ENCODE measurements at places on chromosomes 6 and 20.

- DNase-seq = no peak
Measured at GRCh38 chr20:51183451-51183850, 160.5 kb upstream of the KCNG1 start.

DNA sequence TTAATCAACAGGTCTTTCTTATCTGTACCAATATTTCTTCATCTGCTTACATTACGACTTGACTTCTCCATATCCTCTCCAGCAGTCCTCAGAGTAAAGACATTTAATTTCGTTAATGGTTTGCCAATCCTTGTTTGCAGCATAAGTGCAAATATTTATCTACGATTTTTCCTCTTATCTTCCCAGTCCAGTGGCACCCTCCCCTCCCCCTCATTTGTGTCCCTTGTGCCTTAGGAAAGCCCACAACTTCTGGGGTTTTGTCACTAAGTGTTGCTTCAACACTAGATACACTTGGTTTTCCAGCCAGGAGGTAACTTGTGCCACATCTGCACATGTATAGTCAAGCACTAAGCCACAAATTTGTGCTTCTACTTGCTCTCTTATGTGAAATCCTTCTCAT is 327.2 kb downstream of the CBLN4 start:
- no peak for DNase-seq

DNA sequence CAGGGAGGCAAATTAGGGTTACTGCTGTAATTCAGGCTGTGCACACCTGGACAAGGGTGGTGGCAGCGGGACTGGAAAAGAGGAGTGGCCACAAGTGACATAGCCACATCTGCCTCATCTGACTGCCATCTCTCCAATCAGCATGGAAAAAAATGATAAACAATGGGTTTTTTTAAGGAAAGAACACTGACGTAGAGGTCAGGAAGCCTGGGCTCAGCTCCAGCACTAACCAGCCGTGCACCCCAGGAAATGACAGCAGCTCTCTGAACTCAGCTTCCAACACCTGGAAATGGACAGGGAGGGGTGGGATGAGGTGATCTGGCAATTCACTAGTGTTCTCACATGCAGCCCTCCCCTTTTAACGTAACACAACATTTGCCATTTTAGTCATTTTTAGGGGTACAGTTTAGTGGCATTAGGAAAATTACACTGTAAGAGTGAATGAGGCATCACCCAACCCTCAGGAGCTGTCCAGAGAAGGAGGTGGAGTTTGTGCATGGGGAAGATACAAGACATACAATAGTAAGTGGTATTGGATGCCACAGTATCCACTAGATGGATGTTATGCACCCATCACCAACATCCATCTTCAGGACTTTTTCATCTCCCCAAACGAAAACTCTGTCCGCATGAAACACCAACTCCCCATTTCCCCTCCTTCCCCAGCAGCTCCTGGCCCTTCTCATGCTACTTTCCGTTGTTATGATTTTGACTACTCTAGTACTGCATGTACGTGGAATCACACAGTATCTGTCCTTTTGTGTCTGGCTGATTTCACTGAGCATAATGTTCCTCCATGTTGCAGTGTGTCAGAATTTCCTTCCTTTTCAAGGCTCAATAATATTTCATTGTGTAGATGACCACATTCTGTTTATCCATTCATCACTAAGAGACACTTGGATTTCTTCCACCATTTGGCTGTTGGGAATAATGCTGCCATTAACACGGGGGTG is 215.5 kb upstream of the ECI2 start:
- no peak for DNase-seq

DNA sequence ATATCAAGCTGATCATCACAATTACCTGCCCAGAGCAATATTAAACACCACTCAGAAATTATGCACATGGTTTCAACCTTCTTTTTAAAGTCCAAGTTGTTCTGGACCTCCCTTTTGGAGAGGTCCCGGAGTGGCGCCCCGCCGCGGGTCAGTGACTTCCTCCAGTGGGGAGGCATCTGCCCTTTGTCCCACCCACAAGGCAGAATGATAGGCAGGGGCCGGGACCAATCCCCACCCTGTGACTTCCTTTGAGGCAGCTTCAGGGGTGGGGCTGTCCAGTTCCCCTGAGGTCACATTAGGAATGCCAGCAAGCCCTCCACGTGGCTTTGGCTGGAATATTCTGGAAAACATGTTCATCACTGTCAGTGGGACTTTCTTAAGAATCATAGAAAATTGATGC is 207.0 kb downstream of the ANKRD60 start:
- peak; percentile 15 for DNase-seq

- no peak for DNase-seq
Measured at GRCh38 chr20:53723621-53724020, 130.0 kb upstream of the ZNF217 start.

GRCh38 chr6:43708860-43709653 is 21.5 kb upstream of the MRPS18A start:
- no peak for DNase-seq

DNA sequence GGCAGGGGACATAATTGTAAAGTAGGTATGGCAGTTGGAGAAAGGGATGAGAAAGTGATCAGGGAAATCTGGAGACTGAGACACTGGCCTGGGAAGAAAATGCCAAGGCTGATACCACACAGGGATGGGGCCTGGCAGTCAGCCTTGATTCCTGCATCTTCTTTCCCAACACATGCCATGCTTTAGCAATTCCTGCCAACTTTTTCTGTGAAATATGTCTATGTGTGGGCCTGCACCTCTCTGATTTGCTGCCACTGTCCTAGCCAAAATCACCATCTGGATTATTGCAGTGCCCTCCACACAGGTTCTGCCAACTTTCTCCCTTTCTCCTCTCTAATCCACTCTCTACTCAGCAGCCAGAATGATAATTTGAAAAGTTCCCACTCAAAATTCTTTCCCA is 759.8 kb upstream of the CITED2 start:
- no peak for DNase-seq

DNA sequence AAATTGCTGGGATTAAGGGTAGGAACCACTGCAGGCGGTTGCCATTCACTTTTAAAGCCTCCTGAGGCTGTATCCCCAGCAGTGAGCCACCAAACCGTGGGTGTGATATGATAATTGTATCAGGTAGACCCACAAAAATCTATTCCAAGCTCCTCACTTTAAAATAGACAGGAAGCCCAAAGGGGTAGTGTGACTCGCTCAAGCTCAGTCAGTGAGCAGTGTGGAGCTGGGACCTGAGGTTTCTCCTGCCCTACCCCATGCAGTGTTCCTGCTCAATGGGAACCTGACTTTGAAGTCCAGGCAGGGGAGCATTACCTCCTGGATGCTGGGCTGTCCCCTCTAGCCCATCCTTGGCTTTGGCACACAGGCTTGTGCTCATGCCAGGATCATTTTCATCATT is 14.9 kb upstream of the MAPRE1 start:
- no peak for DNase-seq

DNA sequence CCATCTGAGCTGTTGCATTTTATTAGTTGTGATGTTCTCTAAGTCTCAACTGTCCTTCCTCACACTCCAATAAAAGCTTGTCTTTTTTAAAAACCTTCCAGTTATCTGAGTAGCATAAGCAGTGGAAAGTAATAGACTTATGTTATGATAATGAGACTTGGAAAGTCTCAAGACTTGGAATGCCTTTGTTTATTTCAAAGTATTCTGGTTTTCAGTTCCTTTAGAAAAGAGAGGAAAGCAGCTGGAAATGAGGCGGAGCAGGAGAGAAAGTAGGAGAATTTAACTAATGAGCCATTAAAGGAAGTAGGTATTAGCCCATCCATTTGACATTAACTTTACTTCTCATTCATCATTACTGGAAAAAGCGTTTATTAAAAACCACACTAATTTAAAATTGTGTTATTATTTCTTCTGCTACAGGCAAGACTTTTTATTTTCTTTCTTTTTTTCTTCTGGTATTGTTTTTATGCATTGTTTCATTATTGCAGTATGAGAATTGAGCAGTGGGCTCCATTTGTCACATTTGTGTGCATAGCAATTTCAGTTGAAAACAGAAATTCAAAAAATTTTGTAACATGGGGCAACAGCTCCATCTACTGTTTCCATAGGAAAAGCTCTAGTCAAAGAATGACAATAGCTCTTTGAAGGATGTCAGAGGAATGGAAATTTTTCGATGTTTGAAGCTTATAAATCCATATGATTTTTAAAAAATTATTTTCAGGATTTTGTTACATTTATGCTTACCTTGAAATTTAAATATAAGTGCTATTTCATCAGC is 194.8 kb downstream of the COL9A1 start:
- DNase-seq = peak; percentile 57

GRCh38 chr6:122719176-122719575 is 60.3 kb upstream of the FABP7 start:
- DNase-seq = no peak

DNA sequence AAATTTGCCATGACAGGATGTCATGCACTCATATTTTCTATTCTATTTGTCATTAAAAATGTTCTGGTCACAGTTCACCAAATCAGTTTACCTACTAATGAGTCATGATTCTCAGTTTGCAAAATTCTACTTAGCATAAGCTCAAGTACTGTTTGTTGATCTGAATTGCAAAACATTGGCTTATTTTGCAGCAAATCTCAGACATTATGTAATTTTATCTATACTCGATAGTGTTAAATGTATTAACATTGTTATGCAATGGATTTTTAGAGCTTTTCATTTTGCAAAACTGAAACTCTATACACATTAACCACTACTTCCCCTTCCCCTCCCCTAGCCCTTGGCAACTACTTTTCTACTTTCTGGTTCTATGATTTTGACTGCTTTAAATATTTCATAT is 213.8 kb upstream of the ZFP64 start:
- DNase-seq = peak; percentile 39

- no peak for DNase-seq
Measured at GRCh38 chr20:25259358-25259757, 11.5 kb downstream of the PYGB start.

GRCh38 chr20:1323830-1324597 is 4.9 kb downstream of the SDCBP2 start:
- no peak for DNase-seq

DNA sequence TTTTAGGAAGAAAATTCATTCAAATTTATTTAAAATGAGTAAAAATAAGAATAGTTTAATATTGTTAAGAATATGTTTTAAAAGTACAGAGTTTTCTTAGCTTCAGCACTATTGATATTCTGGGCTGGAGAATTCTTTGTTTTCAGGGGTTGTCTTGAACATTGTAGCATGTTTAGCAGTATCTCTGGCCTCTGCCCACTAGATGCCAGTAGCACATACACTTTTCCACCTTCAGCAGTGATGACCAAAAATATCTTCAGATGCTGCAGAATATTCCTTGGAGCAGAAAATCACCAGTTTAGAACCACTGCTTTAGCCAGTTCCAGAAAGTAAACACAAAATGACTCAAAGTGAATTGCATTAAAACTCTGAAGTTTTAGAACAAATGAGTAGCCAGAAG is 19.4 kb upstream of the SDHAF4 start:
- DNase-seq = peak; percentile 14

DNA sequence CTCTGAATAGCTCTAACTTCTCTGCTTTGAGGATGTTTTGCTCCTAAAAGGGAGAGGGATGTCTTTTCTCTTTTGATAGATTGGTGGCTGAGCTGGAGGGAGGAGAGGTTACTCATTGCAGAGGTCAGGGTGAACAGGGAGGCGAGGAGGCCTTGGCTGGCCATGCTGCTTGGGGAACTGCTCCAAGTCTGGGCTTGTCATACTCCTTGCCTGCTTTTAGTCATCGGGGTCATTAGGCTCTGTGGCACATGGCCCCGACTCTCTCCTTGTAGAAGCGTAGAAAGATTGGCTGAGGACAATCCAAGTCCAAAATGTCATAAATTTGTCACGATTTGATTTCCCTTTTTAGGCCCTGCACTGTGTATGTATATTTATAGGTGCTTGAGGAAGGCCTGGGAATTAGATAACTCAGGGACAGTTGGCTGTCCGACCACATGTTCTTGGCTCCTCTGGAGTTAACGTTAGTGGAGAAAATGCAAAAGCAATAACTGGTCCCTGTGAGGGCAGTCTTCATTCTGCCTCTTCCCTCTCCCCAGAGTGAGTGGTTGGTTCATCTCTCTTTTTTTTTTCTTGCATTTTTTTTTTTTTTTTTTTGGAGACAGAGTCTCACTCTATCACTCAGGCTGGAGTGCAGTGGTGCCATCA is 160.1 kb downstream of the SCP2D1 start:
- no peak for DNase-seq

DNA sequence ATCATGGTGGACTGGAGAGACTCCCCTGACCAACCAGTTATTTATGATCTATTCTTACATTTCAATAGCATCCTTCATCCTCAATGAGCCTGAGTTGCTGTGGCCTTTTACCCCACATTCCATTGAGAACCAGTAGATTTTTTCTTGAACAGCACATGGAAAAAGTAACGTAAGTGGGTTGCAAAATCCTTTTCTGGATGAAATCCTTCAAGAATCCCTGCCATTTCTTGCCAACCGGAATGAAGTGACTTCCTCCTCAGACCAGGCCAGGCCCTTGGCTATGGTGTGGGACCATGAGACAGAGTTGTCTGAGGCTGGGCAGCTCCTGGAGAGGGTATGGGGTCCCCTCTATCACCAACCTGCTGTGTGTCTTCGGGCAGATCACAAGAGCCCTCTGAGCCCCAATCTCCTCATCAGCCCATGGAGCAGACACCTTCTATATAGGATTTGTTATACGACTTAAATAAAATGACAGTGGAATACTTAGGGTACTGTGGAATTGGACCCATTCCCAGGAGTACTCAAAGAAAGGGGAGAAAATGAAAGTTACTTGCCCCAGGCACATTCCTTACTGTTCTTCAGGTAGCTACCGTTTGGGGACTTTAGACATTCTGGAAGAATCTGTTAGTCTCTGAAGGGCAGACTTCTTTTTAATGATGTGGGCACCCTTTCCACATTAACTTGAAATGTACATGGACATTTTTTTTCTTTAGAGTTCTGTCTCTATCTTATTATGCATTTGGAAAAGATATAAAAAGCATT is 10.9 kb downstream of the EYA2 start:
- DNase-seq = no peak

DNA sequence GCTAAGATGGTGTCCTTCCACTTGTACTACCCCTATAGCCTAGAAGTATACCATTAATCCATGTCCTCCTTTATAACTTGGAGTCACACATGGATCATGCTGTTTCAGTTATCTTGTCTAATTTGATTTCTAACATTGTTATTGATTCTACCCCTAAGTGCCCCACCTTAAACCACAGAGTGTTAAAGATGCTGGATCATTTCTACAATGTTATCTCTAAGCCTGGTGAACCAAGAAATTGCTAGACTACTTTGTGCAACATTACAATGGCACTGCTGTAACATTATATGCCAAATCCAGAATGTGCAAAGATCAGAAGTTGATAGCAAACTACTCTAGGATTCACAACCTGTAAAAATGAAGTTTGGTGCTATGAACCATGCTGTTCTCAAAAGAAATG is 1.7 kb downstream of the CGA start:
- no peak for DNase-seq

GRCh38 chr20:41408156-41408794 is 41.7 kb upstream of the EMILIN3 start:
- DNase-seq = peak; percentile 92

GRCh38 chr6:53975941-53976615 is 135.2 kb upstream of the MLIP start:
- DNase-seq = no peak

GRCh38 chr6:3640868-3641267 is 110.6 kb downstream of the PXDC1 start:
- DNase-seq = peak; percentile 15
